Naive B cell (primary cell): ENCODE measurements at places on chromosomes 3 and 15. TPM values are rescaled to one million over a fixed set of nuclear protein-coding genes. Genes with fewer than 3 reads are reported as not detected.

GRCh38 chr3:37075955-37076354 is 82.6 kb downstream of the MLH1 start:
- H3K4me3 ChIP-seq: no peak overlapping the region
- peaks cover 27% of the 10 kb centered on the region for H3K36me3 ChIP-seq
- no peak overlapping the region for H3K27ac ChIP-seq
- no peaks in the 10 kb centered on the region for H3K27me3 ChIP-seq
- DNase-seq: no peak

DNA sequence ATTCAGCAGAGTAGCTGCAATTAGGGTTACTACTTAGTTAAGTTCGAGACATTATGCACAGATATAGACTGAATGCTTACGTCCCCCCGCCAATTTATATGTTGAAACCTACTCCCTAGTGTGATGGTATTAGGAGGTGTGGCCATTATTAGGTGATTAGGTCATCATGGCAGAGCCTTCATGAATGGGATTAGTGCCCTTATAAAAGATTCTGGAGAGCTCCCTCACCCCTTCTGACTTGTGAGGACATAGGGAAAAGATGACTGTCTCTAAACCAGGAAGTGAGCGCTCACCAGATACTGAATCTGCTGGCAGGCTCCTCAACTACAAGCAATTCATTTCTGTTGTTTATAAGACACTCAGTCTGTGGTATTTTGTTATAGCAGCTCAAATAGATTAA is 25.6 kb upstream of the TEX9 start:
- no peak overlapping the region for H3K27ac ChIP-seq
- H3K27me3 ChIP-seq: no peaks in the 10 kb centered on the region
- DNase-seq: no peak

- no peak overlapping the region for H3K27ac ChIP-seq
- peaks cover 13% of the 10 kb centered on the region for H3K4me1 ChIP-seq
- no peaks in the 10 kb centered on the region for H3K36me3 ChIP-seq
- H3K27me3 ChIP-seq: peaks cover 35% of the 10 kb centered on the region
- H3K4me3 ChIP-seq: no peak overlapping the region
These were observed 55.6 kb downstream of the CYP11A1 start for GRCh38 chr15:74311734-74312444.

DNA sequence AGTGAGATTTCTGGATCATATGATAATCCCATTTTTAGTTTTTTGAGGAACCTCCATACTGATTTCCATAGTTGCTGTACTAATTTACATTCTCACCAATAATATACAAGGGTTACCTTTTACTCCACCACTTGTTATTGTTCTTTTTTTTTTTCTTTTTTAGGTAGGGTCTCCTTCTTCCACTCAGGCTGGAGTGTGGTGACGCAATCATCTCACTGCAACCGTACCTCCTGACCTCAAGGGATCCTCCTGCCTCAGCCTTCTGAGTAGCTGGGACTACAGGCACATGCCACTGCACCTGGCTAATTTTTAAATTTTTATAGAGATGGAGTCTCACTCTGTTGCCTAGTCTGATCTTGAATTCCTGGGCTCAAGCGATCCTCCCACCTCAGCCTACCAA is 24.4 kb upstream of the CNOT10 start:
- no peaks in the 10 kb centered on the region for H3K4me1 ChIP-seq
- H3K4me3 ChIP-seq: no peak overlapping the region
- H3K27ac ChIP-seq: no peak overlapping the region
- DNase-seq: no peak
- H3K27me3 ChIP-seq: peaks cover 23% of the 10 kb centered on the region
- H3K36me3 ChIP-seq: no peaks in the 10 kb centered on the region

DNA sequence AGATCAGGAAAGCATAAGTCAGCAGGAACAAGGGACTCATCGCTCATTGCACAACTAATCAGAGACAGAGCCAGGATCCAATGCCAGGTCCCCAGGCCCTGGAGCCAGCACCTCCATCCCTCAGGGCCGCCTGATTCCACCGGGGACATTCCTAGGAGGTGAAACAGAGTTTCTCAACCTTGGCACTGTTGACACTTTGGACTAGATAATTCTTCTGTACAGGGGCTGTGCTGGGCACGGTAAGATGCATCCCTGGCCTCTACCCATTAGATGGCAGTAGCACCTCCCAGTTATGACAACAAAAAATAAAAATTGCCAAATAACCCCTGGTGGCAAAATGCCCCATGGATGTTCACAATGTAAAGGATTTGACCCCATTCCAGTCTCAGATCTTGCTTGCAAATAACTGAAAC is 127.7 kb downstream of the MTHFS start:
- H3K27me3 ChIP-seq: peaks cover 23% of the 10 kb centered on the region
- DNase-seq: no peak
- H3K4me1 ChIP-seq: no peaks in the 10 kb centered on the region

Gene ECT2
- 8.5 TPM for polyA plus RNA-seq

DNA sequence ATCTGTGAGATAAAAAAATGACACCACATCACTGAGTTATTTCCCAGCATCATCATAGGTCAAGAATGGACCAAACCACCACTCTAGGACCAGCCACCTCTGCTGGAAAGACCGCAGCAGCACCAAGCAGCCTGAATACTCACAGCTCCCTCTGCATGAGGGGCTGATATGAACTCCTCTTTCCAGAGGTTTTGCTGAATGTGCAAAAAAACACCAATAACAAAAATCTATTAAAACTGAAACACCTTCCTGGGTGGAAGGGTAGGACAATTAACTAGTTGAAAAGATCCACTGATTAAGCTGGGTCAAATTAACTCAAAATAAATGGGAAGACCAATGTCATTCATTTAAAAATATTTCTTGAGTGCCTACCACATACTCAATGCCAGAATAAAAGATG is 28.9 kb upstream of the KCNMB3 start:
- peaks cover 4% of the 10 kb centered on the region for H3K4me1 ChIP-seq
- H3K36me3 ChIP-seq: no peaks in the 10 kb centered on the region
- no peaks in the 10 kb centered on the region for H3K27me3 ChIP-seq
- no peak overlapping the region for H3K27ac ChIP-seq

Gene GOLGA6L10
- 0.17 TPM for polyA plus RNA-seq

- no peaks in the 10 kb centered on the region for H3K27me3 ChIP-seq
- no peak overlapping the region for H3K4me3 ChIP-seq
- H3K4me1 ChIP-seq: no peaks in the 10 kb centered on the region
- H3K27ac ChIP-seq: no peak overlapping the region
- H3K36me3 ChIP-seq: no peaks in the 10 kb centered on the region
These were observed 865.3 kb downstream of the MCTP2 start for GRCh38 chr15:95096651-95097050.

DNA sequence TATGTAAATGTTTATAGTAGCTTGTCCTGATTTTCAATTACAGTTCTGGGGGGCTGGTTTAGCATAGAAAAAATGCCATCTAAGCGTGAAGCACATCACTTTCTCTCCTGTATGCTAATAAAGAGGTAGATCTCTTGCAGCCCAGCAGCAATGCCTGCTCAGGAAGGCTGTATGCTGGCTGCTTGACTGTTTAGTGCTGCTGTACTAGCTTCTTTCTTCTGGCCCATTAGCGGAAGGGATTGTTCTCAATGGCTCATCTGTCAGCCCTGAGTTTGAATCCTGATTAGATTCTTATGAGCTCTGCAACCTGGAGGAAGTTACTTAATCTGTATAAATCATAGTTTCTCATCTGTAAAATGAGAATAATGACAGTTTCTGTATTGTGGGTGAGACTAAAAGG is 478.9 kb downstream of the ERC2 start:
- no peaks in the 10 kb centered on the region for H3K27me3 ChIP-seq
- DNase-seq: no peak
- no peaks in the 10 kb centered on the region for H3K36me3 ChIP-seq
- no peaks in the 10 kb centered on the region for H3K4me1 ChIP-seq
